ENCODE measurements at places on chromosomes 2 and 18.

GRCh38 chr18:43563780-43564179, 286.5 kb upstream of the SYT4 start:
- DNase-seq: no peak

- no peak for DNase-seq
These were observed 18.8 kb upstream of the TMX3 start for GRCh38 chr18:68733707-68734106.

- DNase-seq: no peak
These were observed 569.2 kb downstream of the METTL4 start for GRCh38 chr18:2002151-2002550.

- DNase-seq: no peak
These were observed 54.1 kb downstream of the TAF1B start for GRCh38 chr2:9897331-9897737.

DNA sequence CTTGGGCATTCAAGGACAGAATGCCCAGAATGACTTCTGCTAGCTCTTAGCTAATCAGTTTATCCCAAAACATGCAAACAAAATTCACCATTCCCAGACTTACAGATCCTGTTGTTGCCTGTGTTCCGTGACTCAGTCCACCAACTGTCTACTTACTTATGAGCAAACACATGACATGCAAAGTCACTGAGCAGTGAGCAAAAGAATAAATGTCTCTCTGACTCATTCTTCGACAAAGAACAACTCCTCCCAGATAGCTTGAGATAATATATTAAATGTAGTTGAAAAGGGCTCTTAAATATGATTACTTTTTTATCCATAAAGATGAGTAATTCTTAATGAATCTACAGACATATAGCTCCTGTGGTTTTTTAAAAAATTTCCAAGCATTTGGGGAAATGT, 9.0 kb upstream of the CREG2 start:
- no peak for DNase-seq

DNA sequence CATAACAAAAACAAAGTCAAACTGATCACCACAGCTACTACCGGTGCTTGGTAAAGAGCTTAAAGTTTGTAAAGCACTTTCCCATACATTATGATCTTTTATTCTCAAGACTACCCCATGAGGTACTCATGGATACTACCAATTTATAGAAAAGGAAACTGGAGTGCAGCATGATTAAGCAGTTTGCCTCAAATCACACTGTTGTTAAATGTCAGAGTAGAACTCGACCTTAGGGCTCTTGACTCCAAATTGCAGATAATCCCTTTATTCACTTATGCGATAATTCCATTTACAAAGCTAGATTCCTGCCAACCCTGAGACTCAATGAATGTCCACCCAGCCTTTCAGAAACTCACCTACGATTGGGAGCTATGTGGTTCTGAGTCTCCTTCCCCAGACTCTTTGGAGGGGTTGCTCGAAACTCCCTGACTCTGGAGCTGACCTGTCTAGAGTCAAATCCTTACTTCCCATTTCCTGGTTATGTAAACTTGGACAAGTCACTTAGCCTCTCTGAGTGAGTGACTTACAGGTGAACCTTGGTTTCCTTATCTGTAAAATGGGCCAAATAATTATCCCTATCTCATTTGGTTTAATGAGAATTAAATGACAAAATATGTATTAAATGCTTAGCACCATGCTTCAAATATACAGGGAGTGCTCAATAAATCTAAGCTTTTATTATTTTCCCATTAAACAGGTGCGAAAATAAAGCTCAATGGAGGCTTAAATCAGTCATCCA, 47.4 kb downstream of the PSD4 start:
- no peak for DNase-seq

GRCh38 chr18:49725809-49726674, 87.3 kb downstream of the ACAA2 start:
- no peak for DNase-seq

- DNase-seq: no peak
These were observed 118.8 kb downstream of the DPP4 start for GRCh38 chr2:161955211-161955610.

DNA sequence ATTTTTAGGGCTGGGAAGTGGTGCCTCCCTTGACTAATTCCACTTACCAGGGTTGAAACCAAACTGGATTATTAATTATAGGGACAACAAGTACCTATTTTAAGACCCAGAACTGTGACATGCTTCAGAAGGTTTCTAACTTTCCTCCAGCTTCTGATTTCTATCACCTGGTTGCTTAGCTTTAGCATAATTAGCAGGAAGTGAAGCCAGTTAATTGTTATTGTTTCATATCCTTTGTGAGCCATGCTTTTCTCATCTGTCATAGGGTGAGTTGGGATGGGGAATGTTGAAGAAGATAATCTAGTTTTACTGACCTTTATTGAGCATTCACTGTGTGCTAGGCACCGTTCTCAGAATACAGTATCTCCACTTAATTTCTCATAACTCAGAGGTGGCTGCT, 3.2 kb downstream of the YPEL5 start:
- no peak for DNase-seq

- DNase-seq: no peak
These were observed 37.8 kb downstream of the RRM2 start for GRCh38 chr2:10160203-10160955.

DNA sequence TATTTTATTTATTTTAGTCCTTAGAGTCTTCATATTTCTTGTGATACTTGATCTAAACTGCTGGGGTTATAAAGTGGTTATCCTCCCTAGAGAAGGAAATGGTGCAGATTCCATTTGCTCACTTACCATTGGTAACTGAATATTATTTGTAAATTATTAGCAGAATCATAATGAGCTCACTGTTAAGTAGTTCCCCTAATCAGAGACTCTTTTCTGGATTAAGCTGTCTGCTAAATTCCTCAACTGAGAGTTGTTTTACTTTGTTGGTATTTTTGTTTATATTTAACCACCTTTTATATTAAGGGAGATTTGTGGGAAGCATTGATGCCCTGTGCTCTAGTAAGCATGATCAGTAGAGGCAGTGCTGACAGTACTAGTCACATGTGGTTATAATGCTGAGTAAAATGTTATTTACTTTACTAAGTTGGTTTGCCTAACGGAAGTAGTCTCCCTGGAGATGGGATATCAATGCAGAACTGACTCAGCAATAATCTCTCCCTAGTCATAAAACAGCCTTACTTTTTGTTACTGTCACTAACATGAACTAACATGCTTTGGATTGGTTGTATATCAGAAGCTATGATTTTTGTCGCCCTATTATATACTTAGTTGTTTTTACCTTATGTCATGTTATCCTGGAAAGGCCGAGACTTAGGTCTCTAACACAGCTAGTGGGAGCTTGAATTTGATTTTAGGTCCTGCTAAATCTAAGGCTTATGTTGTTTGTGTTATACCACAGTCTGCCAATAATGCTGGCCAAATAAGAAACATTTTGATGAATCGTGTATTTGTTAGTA, 166.7 kb downstream of the MCFD2 start:
- no peak for DNase-seq

- DNase-seq: no peak
These were observed 54.4 kb downstream of the TRAPPC12 start for GRCh38 chr2:3433776-3434400.

GRCh38 chr2:61995065-61995464, 89.6 kb downstream of the COMMD1 start:
- no peak for DNase-seq

- no peak for DNase-seq
These were observed 631.7 kb downstream of the LRP1B start for GRCh38 chr2:141499123-141499522.

- no peak for DNase-seq
These were observed 18.4 kb upstream of the PSD4 start for GRCh38 chr2:113155331-113155730.

- no peak for DNase-seq
These were observed 84.2 kb upstream of the CD302 start for GRCh38 chr2:159882130-159882745.

GRCh38 chr2:212908682-212909435, 242.6 kb downstream of the IKZF2 start:
- DNase-seq: no peak

DNA sequence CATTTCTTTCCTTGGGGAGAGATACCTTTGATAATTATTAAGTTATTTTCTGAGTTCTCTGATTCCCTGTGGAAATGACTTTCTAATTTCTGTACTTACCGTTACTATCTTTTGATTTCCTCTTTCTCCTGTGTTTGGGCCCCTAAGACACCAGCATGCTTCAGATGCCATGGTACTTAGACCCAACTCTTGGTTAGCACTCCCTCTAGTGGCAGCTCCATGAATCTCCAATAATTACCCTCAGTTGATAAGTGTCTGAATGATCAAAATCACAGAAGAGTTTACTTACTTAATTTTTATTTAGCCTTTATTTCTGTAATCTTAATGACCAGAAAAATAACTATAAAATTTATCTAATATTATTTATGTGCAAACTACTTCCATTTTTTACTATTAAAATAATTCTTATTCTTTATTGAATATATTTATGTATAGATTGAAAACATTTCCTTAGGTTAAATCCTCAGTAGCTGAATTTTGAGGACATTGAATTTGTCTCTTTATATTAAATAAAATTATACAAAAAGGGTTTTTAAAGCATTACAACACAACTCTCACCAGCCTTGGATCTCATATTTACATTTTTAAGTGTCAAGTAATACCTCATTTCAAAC, 300.4 kb downstream of the KCNS3 start:
- no peak for DNase-seq

DNA sequence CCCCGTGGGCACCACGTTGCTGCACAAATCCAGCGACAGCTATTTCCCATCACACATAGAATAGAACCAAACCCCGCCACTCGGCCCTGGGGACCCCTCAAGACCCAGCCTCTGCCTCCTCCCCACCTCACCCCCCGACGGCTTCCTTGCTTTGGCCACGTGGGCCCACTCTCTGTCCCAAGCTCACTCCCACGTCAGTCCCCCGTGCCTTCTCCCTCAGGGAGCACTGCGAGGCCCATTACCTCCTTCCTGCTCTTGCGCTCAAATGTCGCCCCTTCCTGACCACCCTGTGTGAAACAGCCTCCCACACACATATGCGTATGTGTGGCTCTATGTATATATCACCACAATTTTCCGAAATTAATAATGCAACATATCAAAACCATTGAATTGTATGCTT, 239.7 kb downstream of the SH3BP4 start:
- no peak for DNase-seq

GRCh38 chr18:4823091-4823490, 368.0 kb upstream of the DLGAP1 start:
- no peak for DNase-seq

GRCh38 chr2:226767056-226767813, 32.4 kb downstream of the IRS1 start:
- no peak for DNase-seq

DNA sequence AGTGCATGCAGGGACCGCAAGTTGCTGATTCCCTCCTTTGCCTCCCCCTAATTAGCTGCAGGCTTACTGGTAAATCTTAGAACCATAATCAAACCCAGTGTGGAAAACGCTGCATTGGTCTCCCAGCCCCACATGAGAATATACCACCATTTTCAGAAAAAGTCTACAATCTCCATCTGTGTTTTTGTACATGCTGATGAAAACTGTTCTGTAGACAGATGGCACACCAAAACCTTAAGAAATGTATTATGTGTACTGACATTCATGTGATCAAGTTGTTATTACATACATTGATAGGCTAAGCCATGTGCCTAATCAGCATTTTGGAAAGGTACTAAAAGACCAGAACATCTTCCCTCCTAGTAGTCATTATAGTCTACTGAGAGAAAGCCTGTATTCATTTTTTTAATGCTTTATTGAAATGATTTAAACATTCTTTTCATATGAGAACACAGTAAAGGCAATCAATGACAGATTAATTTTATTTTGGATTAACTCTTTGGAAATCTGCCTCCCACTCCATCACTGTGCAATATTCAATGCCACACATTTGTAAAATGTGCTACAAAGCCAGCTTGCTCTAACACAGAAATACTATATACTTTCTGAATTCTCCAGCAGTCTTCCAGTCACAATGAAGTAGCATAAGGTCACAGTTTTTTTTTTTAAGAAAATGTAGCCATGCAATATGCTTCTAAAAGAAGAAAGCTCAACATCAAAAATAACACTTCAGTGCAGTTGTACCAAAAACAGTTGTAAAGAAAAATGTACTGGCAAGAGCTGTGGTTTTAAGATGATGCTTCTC, 1.8 kb upstream of the CRYGA start:
- DNase-seq: no peak

DNA sequence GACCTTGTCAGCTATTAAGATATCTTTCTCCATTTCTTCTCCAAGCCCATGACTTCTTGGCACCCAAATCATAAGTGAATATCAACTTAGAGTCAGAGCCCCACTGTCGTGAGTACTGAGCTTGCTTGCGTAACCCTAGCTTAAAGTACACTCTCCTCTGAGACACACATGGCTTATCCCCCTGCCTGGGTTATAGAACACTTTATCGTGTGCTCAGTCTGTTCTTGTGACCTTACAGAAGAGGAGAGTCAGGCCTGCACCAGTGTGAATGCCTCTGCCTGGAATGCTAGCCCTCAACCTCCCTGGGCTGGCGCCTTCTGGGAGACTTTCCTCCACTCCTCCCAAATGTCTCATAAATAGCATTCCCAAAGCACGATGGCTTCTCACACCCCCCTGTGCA, 79.3 kb downstream of the CEP192 start:
- no peak for DNase-seq

DNA sequence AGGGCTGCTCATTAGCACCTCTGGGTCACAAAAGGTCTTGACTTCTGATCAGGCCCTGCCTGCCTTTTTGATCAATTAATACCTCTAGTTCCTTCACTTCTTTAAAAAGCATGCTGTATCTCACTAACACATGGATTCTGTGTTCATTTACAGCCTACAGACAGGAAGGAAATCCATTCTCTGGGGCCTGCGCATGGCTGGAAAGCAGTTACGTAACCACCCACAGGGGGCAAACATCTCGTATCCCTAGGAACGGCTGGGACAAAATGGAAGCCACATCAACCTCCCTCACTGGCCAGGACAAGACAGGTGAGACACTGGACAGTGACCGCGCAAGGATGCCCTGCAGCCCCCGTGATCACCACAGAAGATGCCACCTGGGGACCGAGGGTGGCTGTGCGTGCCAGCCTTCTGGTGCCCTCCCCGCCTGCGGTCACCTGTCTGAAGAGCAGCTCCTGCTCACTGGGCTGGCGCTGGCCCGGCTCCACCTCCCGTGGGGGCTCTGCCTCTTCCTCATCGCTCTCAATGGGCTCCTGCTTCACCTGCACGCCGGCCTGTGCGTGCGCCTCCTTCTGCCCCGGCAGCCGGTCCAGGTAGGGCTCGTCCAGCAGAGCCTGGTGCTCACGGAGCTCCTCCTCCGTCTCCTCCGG, 266.9 kb downstream of the TWIST2 start:
- no peak for DNase-seq
